PC-3 (cell line): ENCODE measurements at places on chromosomes 7 and 10. TPM values are rescaled to one million over a fixed set of nuclear protein-coding genes. Genes with fewer than 3 reads are reported as not detected.

GRCh38 chr7:17638727-17639126 is 301.6 kb downstream of the SNX13 start:
- no peak for DNase-seq

DNA sequence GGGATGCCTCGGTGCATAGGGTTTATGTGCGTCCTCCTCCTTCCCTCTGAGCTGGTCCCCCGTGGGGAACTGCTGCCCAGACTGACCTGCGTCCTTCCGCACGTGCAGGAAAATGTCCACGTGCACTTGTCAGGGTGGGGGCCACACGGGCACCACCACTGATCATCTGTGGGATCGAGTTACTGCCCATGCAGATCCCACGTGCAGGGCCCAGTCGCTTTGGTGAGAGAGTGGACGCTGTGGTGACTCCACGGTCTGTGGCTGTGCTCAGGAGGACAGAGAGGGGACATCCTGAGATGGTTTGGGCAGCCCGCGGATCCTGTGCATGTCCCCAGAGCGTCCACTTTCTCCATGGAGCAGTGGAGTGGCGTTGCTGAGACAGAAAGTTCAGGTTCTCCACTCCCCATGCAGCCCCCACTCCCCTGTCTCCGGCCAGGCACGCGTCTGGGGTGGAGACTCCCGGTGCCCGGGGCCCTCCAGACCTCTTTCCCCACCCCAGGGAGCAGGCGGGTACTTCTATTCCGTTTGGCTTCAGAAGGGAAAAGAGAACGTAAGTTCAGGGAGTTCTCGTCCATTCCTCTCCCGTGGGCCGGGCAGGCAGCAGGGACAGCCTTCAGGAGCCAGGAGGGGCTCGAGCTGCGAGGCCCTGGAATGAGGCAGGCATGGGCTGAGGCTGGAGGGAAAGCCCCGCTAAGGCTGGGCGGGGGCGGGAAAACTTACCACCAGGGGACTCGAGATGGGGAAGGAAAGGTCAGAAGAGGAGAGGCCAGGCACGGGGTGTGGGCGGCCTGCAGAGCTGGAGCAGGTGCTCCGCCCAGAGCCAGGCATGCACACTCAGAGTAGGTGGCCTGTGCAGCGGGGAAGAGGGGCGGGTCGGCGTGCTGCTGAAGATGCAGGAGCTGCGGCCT is 59.9 kb downstream of the EGFR start:
- DNase-seq, result no peak

GRCh38 chr10:112524641-112525040 is 77.6 kb downstream of the VTI1A start:
- DNase-seq, result no peak

DNA sequence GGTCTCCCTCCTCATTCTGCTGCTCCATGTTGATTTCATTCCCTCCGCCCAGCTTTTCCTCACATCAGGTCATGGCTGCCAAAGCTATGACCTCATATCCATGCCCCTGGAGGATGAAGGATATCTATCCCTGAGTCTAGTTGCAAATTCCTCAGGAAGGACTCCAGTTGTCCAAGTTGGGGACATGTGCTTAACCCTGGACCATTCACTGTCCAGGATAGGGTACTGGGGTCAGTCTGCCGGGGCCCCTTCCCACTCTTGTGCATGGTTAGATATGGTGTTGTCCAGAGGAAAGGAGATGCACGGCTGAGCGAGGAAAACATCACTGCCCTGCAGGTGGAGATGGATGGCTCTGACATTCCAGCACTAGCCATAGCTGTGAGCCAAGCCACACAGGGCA is 51.9 kb upstream of the COMTD1 start:
- no peak for DNase-seq

- no peak for DNase-seq
These were observed 402.9 kb downstream of the PHF14 start for GRCh38 chr7:11376529-11376928.

Gene CALCR
- total RNA-seq, result not detected in 2 replicates

GRCh38 chr7:136891850-136892249 is 23.4 kb downstream of the CHRM2 start:
- DNase-seq, result no peak

DNA sequence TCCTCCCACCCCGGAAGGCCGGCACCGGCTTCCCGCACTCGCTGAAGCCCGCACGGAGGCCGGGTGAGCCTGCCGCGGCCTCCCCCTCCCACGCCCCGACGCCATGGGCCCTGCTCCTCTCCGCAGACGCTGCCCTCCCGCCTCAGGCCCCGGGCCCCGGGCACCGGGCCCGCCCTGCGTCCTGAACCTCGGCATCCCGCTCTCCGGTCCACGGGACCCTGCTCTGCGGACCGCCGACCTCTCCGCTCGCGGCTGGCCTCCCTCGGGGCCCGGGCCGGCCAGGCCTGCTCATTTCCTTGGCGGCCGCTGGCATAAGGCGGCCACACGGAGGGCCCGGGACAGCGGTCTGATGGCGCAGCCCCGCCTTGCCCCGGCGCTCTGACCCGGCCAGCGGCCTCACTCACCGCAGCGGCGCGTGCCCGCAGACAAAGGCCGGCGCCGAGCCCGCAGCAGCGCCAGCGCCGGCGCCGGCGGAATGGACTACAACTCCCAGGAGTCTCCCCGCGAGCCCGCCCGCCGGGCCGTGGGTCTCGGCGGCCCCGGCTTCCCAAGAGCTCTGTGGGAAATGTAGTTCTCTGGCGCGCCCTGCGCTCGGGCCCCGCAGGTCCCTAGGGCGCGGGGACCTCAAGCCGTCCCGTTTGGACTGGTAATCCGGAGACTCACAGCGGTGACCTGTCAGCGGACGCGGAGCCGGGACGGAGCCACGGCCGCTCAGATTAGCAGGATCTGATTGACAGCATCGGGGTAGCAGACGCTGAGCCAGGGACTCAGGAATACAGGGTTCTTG is at the start of gene ZNF32:
ZNF32 (minus strand) TSS at position 484 of the 787 bp plus-strand sequence. CDS start 2,748 bp downstream, outside the sequence.
- DNase-seq, result peak; percentile 92

DNA sequence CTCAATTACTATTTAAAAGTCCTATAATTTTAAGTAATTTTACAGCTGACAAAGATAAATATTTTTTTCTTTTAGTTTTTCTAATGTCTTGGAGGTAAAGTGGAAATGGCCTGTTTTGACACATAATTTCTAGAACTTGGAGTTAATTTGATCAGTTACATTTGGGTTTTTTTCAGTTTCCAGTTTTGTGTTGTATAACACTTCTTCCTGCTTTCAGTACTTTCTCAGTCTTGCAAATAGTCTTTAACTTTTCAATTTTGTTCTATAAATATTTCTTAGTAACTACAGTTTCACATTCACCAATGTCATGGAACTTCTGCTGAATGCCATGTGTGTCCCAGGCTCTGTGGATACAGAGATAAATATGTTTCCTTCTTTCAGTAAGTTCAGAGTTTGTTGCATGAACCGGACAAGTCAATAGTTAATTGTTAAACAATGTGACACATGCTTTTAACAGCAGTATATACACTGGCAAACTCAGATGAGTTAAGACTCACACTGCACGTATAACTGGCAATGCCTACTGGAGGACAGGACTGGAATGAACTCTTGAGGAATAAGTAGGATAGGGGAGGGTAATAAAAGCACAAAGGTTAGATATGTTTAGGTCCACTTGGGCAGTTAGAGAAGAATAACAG is 4.6 kb downstream of the SHOC2 start:
- DNase-seq, result peak; percentile 27

DNA sequence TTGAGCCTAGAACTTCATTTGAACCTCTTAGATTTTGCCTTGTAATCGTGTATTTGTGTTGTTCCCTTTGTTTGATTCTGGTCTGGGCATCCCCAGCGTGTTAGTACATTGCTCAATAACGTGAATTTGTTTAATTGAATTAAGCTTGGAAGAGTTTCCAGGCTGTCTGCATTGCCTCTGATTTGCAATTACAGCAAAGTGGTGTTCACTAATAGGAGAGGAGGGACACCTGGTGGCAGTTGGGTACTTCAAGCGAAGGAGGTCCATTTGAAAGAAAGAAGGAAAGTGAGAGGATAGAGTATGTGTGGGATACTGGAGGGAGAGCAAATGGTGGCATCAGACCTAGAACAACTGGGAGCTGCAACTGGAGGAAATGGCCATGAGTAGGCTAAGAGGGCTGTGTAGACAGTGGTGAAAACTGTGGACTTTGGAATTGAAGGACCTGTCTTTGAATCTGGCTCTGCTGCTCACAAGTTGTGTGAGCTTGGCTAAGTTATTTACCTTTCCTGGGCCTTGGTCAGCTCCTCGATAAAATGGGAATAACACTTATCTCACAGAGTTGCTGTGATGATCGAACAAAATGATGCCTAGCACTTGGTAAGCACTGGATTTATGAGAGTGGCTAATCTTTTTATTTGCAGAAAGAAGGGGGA is 15.1 kb downstream of the LSMEM1 start:
- DNase-seq, result peak; percentile 69

DNA sequence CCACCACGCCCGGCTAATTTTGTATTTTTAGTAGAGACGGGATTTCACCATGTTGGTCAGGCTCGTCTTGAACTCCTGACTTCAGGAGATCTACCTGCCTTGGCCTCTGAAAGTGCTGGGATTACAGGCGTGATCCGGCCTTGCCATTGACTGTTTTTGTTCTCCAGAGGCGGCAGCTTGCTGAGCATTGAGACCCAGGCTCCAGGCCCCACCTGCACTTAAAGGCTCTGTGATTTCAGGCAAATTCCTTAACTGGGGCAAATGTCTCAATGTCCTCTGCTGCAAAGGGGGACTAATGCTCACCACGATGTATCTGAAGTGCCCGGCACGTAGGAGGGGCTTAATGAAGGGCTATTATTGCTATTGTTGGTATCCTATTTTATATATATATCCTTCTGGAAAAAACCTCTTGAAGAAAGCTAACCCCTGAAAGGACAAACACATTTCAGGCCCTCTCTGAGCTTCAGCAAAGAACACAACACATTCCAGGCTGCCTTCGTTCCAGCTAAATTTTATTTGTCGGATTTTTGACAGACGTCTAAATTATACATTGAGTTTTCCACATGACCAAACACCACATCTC is 29.0 kb downstream of the TRIM8 start:
- DNase-seq, result no peak

- no peak for DNase-seq
These were observed 77.8 kb upstream of the NRP1 start for GRCh38 chr10:33412241-33412640.

DNA sequence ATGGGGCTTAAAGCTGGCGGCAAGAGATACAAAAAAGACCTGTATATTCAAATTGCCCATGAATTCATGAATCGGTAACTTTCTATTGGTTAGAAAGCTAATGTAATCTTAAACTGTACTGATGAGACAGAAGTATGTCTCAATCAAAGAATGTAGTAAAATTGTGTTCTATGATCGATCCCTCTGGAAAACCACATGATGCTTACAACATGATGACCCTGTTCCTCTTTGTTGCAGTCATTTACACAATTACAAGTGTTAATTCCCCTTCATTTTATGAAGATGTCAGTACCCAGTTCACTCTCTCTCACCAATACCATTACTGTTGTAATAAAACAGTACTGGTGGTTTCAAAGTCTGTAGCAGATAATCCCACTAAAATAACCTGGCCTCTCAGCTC is 10.1 kb downstream of the KIF5B start:
- DNase-seq, result no peak

Gene BTBD16
- total RNA-seq, result not detected in 2 replicates

- no peak for DNase-seq
These were observed 7.1 kb upstream of the C10orf105 start for GRCh38 chr10:71726580-71727104.

DNA sequence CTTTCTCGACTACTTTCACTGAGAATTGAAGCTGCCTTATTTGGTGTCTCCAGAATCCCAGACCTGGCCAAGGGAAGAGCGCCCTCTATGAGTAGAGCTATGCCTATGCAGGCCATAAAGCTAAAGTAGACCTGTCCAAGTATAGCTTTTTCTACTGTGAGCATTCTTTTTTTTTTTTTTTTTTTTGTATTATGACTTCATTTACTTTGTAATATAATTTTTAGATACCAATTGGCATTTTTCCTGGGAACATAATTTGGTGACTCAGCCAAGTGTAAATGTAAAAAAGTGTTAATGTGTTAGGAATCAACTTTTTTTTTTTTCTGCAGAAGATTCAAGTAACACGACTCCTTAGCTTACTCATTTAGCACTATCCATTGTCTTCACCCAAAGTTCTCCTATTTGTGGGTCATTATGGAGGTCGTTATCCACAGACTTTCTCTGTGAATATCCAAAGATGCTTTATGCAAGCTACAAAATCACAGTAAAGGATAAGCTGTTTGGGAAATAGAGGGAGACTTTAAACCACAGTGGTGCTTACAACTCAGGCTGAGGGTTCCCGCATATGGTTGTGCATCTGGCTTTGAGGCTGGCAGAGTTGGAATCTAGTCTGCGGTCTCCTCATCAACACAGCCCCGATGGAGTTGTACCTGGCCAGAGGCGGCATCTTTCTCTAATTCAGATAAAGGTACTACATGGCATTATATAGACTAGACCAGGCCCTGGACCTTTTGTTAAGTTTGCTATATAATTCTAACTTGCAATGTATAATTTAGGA is 1040.2 kb upstream of the SORCS1 start:
- peak; percentile 76 for DNase-seq

- peak; percentile 48 for DNase-seq
These were observed 229.7 kb upstream of the ZNF32 start for GRCh38 chr10:43878386-43878785.

DNA sequence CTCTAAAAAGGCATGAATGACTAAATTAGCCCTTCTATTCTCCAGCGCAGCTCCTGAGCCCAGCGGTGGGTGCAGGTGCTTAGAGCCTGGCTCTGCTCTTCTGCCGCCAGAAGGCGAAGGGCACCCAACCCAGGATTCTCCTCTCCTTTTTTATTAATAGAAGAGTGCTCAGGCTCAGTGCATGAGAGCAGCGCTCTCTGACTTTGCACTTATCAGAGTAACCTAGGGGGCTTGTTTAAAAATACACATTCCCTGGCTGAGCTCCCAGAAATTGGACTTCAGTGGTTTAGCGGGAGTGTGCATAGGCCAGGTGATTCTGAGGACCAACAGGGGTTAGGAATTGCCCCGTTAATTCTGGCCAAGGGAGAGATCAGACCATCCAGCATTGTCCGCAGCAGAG is 1.7 kb upstream of the PFKP start:
- no peak for DNase-seq

- no peak for DNase-seq
These were observed 168.6 kb downstream of the REEP3 start for GRCh38 chr10:63689768-63690167.
